SJSA1 (cell line): ENCODE measurements at places on chromosomes 5 and 9. TPM values are rescaled to one million over a fixed set of nuclear protein-coding genes. Genes with fewer than 3 reads are reported as not detected.

The FGF1 gene
- 15.5 and 36.7 TPM in 2 replicates for total RNA-seq

The ZFP37 gene
- total RNA-seq: 0.31 and 1.00 TPM in 2 replicates

The EFNA5 gene
- 0.22 and 0.87 TPM in 2 replicates for total RNA-seq

The DDX4 gene
- not detected in 2 replicates for total RNA-seq

The AQP3 gene
- total RNA-seq: not detected in 2 replicates

The FBP2 gene
- not detected in 2 replicates for total RNA-seq

The TMEM171 gene
- total RNA-seq: 4.5 and 8.4 TPM in 2 replicates

GRCh38 chr5:128053291-128053954 is 30.1 kb upstream of the SLC12A2 start:
- DNase-seq: no peak

- DNase-seq: no peak
Observed at GRCh38 chr9:83061990-83062650, 822 bp downstream of the RASEF start.

- DNase-seq: no peak
Observed at GRCh38 chr9:94973451-94973941, 247.0 kb downstream of the AOPEP start.

- no peak for DNase-seq
Observed at GRCh38 chr9:100401042-100401441, 25.9 kb upstream of the MSANTD3 start.

GRCh38 chr9:37747271-37747753 is 6.3 kb upstream of the TRMT10B start:
- DNase-seq: no peak

DNA sequence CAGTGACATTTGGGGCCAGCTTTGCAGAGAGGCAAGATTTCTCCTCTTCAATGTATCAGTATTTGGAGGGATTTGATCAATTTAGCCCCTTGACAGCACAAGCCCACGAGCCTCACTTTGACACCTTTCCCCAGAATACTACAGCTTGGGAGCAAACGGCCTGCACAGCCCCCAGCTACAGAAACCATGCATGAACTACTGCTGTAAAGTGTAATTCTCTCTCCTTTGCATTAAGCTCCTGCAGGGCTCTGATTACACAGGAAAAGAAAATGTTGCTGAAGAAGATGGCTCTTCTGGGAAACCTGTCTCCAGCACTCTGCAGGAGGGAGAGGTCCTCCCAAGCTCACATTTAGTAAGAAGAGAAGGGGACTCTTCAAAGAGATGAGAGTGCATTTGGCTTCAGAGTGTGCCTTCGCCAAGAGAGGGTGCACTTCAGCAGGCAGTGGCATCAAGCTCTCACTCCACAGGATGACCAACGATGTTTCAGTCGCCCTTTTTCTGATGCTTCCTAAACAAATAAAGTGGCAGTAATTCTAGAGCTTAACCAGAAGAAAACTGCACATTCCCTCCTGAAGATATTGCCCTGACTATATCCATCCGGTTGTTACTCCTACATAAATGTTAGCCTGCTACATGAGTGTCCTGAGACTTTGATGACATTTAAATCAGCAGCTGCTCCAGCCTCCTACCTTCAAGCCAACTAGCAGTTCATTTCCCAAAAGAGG is 272.2 kb downstream of the AUH start:
- peak; percentile 26 for DNase-seq

DNA sequence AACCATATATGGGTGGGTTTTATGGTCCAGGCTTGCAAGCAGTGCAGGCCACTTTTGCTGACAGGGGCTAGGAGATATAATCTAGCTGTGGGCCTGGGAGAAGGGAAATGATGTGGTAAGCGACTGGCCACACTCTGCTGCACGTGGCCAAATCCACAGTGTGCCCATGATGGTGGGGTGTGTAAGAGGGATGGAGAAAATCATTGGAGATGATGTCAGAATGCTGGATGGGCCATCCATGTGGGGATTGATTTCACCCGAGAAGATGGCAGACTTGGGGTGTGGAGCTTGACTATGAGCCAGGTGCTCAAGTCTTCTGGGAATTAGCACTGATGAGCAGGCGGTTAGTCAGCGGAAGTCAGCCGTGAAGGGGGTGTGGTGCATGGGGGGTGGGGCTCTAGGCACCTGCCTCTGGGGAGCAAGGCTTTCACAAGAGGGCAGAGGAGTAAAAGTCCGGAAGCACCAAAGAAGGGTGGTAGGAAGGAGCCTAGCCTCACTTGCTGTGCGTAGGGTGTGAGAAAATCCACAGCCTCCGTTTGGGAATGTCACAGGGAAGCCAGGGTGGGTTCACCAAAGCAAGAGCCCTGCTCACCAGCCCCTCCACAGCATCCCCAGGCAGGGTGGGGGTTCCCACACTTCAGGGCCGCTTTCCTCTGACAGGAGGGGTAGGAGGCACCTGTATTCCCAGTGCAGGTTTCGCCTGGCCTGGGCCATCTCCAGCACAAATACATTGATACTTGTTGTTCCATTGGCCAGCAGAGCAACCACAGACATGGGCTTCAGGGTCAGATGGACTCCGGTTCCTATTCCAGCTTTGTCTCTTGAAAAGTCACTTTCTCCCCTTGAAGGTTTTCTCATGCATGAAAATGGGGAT is 44.5 kb upstream of the ANGPTL2 start:
- DNase-seq: no peak

DNA sequence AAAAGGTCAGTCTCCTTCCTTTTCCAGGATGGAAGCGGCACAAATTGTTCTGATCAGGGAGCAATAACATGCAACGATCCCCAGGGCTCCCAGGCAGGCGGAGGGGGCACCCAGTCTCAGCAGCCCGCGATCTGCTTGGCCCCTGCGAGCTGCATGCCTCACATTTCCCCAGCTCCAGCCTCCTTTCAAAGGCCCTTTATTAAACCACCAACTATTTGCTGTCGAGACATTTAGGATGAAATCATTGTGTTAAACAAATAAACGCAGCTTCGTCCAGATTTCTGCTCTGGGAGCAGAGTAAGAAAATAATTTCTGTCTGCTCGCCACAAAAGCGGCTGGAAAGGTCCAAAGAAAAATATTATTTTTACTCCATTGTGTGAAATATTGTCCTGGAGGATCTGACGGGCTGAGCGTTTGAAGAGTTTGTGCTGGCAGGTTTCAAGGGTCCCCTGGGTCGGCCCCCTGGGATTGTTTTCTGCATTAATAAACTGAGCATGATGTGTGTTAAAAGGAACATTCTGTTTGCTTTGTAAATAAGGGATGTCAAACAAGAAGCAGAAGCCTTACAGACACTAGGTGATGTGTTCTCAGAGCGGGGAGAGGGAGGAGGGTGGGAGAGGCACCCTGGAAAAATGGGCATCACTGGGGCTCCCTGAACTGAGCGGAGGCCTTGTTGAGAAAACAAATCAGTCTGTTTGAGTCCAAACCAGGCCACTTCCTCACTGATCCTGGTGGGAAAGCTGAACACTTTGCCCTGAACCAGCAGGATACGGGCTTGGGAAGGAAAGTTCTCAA is 110.1 kb downstream of the FOXD1 start:
- peak; percentile 78 for DNase-seq

GRCh38 chr5:68086857-68087256 is 128.7 kb upstream of the PIK3R1 start:
- no peak for DNase-seq

DNA sequence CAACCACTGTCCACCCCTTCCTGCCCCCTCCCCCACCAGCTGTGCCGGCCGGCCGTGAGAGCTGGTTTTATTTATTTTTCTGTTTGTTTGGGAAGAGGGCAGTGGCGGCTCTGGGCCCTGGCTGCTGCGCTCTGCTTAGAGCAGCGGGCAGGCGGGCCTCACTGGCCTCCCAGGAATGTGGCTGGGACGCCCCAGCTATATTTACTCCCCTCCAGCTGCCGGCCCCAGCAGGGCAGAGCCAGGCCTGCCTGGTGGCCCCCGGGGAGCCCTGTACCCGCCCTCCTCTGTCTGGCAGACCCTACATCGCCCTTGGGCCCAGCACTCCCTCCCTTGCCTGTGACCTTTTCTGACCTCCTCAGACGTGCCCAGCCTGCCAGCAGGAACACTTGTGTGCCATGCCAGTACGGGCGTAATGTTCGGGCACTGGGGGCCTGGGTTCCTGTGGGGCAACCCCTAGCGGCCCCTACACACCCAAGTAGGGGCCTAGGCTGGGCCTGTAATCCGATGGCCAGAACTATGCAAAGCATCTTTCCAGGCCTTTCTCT is 7.7 kb downstream of the CXXC5 start:
- DNase-seq: peak; percentile 95

DNA sequence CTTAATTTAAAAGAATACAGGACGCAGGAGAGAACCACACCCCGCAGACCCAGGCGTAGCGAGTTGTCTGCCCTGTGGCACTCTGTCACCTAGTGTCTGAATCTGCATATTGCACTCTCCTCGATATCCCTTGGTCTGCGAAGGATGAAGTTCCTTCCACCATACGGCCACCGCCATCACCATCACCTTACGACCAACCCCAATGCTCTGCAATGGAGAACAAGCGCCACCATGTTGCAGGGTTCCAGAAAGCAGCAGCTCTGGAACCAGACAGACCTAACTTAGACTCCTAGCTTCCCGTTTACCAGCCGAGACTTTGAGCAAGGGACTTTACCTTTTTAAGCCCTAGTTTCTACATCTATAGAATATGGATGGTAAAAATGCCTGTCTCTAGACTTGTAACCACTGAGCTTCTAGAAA is 77.4 kb upstream of the DMRT1 start:
- DNase-seq: peak; percentile 55

- DNase-seq: no peak
Observed at GRCh38 chr9:69120380-69121154, 53.5 kb upstream of the TJP2 start.

GRCh38 chr5:140631036-140631417 is 1.9 kb downstream of the CD14 start:
- no peak for DNase-seq

DNA sequence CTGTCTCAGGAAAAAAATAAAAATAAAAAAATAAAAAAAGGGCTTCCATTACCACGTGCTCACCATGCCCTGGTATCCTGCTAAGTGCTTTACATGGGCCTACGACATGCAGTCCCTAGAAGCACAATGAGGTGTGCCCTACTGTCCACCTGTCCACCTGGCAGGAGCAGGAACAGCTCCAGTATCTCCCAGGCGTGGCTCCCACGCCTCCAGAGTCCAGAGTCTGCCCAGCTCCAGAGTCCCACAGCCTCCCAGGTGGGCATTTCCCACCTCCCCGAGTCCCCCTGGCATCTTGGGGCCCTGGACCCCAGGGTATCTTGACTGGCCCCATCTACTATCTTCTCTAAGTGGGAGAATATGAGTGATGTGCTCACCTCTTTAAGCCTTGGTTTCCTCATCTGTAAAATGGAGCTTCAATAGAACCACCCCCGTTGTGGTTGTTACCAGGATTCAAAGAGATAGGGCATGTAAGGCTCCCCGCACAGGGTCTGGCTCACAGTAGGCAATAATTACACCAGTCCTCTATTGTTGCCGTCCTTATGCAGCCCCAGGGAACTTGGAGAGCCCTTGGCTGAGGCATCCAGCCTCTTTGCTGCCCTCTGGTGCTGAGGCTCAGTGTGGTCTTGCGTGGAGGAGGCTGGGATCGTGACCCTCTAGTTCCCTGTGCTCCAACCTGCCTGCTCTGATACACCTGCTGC is 8.9 kb downstream of the CXCL14 start:
- peak; percentile 38 for DNase-seq
